ENCODE measurements at places on chromosomes 11 and 22.

DNA sequence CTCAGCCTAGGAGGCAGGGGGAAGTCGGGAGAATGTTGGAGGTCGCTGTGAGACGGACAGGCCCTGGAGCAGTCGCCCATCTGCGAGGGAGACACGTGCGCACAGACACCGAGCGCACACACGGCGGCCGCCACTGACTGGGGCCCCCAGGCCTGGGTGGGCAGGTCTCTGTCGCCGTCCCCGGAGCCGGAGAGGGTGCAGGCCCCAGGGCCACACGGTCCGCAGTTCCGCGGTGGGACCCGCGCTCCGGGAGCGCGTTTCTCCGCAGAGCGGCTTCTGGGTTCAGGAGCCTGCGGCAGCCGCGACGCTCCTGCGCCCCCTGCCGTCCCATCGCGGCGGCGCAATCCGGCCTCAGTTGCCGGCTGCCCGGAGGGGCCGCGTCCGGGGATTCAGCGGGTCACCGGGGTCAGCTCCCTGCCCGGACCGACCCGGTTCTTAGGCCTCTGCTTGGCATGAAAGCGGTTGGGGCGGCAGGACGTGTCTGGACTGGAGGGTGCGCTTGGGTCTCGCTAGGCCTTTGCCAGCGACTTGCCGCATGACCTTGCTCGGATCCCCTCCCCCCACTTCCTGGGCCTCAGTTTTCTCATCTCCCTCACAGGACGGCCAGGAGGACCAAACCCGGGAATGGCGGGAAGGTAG, 31.2 kb downstream of the PDE2A start:
- DNase-seq: peak; percentile 40

DNA sequence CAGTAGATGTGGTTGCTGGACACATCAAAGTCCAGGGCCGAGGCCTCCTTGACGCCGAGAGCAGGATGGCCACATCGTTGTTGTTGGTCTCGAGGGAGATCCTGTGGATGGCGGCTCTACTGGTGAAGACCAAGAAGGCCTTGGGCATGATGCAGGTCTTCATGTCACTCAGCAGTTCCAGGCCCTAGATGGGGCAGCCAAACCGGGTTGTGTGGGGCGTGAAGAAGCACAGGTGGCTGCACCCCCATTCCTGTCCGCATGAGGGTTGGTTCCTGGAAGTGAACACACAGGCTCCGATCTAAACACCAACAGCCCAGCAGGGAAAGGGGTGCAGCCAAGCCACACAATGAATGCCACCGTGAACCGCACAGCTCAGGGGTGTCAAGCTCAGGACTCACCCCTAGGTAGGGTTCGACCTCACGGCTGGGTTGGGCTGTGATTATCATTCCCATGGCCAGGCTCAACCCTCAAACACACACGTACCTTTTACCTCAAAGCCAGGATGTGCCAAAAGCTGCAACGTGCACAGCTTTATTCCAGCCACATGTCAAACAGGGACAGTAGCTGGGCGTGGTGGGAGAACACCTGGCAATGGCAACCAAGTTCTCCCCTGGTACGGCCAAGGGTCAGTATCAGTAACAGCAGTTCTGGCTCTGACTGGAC, 132.3 kb downstream of the CRYBB2 start:
- no peak for DNase-seq

DNA sequence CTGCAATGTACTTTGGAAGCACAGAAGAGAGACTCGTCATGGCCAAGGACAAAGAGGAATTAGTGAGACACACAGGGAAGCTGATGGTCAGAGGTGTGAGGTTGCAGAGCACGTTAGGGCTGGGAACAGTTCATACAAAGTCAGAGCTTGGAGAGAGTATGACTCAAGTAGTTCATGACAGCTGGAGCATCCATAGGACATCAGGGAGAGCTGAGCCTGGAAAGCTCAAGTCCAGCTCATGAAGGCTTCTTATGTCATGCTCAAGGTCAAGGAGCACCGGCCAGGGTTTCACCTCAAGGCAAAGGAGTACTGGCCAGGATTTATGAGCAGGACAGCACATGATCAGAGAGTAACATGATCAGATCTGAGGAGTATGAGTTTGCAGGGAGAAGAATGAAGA, 64.6 kb upstream of the CHST1 start:
- no peak for DNase-seq

- DNase-seq: peak; percentile 80
Measured at GRCh38 chr11:125070699-125071254, 7.7 kb downstream of the SLC37A2 start.

DNA sequence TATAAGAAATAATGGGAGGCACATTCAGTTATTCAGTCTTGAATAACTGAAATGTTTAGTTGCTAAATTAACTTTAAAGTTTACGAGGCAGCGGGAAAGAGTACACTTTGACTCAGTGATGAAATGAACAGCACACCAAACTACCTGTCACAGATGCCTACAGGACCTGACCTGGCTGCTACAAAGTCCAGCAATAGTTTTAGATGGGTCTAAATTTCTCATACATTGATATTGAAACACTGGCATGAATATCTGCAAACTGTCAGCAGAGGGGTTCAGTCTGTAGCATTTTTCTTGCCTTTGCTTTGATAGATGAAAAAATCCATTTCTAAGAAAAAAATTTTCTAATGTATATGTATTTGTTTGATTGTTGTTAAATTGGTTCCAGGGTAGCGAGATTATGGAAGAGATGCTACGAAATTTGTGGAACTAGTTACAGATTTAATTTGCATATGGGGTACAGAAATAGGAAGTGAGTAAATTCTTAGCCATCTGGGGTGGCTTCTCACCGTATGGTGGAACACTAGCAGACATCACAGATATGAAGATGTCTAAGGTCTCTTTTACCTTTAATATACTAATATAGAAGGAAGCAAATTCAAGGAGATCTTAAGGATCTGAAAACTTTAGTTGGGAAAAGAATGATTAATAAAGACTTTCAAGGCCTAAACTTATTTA, 20.8 kb upstream of the GAB2 start:
- DNase-seq: no peak

DNA sequence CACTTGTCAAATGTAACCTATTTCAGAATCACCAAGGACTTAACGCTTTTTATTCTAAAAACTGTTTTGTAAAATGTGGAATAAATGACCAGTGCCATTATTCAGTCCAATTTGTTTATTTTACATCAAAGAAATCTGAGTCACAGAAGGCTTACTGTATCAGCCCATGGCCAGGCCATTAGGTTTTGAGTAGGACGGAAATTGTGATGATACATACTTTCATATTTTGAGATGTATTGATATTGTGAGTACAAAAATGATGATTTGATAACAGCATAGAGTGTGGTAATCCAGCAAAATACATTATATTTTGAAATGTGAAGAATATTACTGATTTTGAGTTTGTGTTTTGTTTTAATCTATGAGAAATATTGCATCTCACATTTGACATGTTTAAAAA, 81.1 kb downstream of the PIWIL3 start:
- DNase-seq: no peak

GRCh38 chr11:640021-640706, 3.1 kb downstream of the DRD4 start:
- DNase-seq: no peak

DNA sequence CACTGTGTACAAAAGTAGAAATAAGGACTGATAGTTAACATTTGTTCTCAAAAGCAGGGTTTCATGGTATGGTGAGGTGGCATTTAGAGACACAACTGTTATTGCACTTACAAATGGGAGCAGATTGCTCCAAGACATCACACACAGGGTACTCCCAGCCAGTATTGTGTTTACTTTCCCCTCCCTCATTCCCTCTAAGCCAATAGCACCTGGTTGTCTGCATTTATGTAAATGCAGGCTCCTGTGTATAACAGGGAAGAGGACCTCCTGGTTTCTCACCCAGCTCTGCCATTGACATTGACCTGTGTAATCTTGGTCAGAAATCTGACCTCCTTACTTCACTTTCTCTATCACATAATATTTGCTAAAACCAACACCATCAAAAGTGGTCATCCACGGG, 154.4 kb downstream of the NAV2 start:
- DNase-seq: no peak

DNA sequence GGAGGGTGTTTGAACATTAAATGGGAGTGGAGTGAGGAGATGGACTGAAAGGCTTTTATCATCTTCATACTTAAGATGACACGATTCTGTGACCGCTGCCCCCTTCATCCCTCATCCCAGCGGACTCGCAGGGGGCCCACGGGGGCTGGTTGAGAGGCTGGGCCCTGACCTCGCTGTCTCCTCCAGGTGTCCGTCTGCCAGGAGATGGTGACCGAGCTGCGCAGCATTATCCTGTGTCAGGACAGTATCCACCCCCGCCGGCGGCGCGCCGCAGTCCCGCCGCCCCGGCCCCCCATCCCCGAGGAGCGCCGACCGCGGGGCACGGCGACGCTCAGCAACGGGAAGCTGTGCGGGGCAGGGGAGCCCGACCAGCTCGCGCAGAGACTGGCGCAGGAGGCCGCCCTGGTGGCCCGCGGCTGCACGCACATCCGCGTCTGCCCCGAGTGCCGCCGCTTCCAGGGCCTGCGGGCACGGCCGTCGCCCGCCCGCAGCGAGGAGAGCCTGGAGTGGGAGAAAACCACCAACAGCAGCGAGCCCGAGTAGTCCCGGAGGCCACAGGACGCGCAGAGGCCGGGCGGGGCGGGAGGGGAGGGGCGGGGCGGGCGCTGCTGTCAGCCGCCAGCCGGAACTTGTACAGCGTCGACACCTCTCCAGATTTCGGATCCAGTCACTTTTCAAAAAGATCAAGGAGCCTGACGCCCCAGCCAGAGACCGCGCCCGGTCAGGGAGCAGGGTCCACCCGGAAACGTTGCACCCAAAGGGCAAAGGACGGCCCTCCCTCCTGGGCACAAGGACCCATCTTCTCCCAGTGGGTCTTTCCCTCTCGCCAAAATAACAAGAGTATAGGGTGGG, 38.0 kb upstream of the TBCEL start:
- DNase-seq: peak; percentile 51

DNA sequence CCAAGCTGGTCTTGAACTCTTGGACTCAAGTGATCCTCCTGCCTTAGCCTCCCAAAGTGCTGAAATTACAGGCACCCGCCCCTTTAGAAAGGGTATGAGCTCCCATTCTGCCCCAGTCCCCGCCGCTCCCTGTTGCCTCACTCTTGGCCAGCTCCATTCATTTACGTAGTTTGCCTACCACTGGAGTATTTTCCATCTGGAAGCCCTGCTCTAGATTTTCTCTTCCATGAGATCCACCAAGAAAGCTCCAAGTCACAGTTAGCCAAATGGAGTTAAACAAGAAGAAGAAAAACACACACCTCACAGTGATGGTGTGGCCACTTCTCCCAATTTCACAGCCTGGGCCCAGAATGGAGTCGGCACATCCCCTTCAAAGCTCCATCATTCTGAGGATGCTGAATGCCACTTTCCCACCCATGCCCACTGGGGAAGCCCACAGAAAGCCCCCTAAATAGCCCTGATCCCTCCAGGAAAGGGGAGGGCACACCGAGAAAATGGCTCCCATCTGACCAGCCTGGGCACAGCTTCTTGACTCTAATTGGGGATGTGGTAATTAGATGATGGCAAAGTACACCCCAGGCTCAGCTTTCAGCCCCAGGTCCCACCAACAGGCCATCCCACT, 381.2 kb downstream of the MN1 start:
- no peak for DNase-seq

- no peak for DNase-seq
Measured at GRCh38 chr22:35322126-35322525, 22.4 kb downstream of the TOM1 start.

DNA sequence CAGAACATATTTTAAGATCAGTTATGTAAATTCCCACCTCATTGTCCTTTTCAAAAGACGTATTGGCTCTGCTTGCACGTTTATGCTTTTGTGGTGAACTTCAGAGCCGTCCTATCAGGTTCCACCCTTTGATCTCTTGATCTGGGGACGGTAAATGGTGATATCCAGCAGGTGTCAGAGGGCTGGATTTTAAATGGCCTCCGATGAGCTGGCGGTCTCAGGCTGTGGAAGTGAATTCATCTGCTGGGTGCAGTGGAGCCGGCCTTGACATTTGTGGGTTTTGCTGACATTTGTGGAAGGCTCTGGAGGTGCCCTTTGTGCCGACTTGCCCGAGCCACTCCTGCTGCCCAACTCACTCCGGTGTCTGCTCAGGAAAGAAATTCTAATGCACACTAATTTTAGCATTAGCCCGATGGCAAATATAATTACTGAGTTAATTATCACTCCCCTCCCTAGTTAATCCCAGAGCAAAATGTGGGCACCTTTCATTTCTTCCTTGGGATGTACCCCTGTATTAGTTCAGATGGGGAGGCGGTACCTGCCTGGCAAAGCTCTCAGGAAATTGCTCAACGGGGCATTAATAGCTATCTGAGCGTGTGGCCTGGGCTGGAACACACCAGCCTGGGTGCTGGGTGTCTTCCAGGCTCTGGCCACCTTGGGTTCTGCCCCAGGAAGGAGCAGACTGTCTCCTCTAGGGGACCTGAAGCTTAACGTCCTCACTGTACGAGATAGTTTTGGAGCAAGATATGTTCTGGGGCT, 9.1 kb downstream of the LRP5 start:
- DNase-seq: no peak

- DNase-seq: no peak
Measured at GRCh38 chr11:120527111-120527761, 15.7 kb downstream of the GRIK4 start.

DNA sequence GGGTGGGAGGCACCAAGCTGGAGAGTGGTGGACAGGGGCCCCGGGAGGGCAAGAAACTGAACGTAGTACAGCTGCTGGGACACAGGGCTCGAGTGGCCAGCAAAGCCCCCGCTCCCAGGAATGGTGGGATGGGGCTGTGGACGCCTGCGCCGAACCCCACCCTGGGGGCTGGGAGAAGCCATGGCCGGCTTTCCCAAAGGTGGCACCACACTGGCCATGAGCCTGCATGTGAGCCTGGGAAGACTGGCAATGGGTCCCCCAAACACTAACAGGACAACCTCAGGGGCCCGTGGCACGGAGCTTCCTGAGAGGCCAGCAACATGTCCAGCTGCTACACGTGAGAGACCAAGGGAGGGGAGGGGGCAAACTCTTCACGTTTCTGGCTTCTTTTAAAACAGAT, 4.0 kb downstream of the ALG12 start:
- DNase-seq: no peak

- DNase-seq: no peak
Measured at GRCh38 chr11:282171-282570, 4.0 kb downstream of the NLRP6 start.

- no peak for DNase-seq
Measured at GRCh38 chr11:98701541-98701940, 319.2 kb upstream of the CNTN5 start.

DNA sequence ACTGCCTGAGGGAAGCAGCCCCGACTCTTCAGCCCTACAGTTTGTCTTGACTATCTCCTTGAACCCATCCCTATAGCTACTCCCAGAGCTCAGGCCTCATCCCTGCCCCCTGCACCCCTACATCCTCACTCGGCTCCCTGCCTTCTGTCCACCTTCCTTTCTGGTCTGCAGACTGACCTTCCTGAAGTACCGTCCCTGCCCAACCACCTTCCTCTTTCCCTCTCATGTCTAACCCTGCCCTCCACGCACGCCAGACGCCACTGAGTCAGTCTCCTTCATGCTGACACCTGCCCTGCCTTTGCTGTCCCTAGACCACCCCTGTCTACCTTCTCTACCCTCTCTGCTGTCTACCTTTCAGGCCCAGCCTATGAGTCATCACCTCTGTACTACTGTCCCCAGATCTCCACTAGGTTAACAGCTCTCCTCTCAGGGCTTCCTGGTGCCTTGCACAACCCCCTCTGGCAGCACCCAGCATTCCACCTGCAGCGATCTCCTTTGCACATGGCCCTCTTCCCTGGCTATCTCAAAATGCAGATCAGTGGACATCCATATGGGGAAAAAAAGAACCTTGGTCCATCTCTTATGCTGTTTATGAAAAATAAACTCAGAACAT, 8.9 kb downstream of the KCTD21 start:
- DNase-seq: no peak

All from Kasumi-1 (cell line).